ENCODE measurements at places on chromosomes 3 and 15. TPM values are rescaled to one million over a fixed set of nuclear protein-coding genes. Genes with fewer than 3 reads are reported as not detected.

- peaks cover 15% of the 10 kb centered on the region for H3K36me3 ChIP-seq
- no peak overlapping the region for H3K27ac ChIP-seq
- H3K4me3 ChIP-seq, result peak overlapping the region; percentile 96
- DNase-seq, result no peak
- H3K4me1 ChIP-seq, result peaks cover 50% of the 10 kb centered on the region
Observed at GRCh38 chr15:40563426-40563825, 1.4 kb downstream of the CCDC32 start.

DNA sequence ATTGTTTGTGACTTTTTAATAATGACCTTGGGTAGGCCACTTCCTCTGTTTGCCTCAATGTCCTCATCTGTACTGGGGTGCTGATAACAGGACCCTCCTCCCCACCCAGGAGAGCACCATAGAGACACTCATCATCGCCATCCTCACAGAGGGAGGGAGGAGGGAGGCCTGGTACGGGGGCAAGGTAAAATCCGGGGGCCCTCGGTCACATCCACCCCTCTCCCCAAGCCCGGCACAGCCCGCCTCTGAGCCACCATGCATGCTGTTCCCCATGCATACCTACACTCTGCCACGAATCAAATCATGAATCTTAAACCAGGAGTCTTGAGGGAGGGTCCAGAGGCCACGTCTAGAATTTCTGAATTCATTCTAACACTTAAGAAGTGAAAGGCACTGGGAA, 74.9 kb upstream of the IQSEC1 start:
- H3K36me3 ChIP-seq, result no peaks in the 10 kb centered on the region
- no peak for DNase-seq
- H3K27me3 ChIP-seq, result no peaks in the 10 kb centered on the region
- peaks cover 5% of the 10 kb centered on the region for H3K4me1 ChIP-seq
- H3K27ac ChIP-seq, result no peak overlapping the region

Gene LIPC
- total RNA-seq, result 0.30 TPM

DNA sequence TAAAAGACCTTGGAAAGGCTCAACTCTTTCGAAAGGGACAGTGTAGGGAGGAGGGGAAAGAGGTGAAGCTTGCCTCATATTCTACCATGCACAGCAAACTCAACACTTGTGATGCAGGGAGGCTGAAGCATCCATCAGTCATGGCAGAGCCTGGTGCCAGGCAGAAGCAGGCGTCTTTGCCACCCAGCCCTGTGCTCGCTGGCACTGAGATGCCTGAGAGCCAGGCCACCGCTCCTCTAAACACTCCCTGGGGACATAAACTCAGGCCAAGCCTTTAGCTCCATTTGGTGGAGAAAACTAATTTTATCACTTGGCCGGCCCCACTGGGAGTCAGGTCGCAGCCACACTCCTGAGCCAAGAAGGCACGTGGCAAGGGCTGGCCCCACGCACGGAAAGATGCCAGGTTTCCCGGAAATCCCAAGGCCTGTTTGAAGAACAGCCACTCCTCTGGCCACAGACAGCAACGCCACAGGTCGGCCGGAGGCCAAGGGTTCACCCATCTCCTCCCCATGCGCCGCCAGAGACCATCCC, 30.7 kb downstream of the XXYLT1 start:
- H3K27ac ChIP-seq, result no peak overlapping the region
- no peaks in the 10 kb centered on the region for H3K27me3 ChIP-seq
- H3K4me1 ChIP-seq, result no peaks in the 10 kb centered on the region
- no peak for DNase-seq

- H3K27ac ChIP-seq, result no peak overlapping the region
- H3K36me3 ChIP-seq, result peaks cover 26% of the 10 kb centered on the region
- no peaks in the 10 kb centered on the region for H3K4me1 ChIP-seq
Observed at GRCh38 chr15:34085746-34086145, 15.9 kb downstream of the EMC7 start.

Gene MYRIP
- not detected for total RNA-seq

Gene SNAPC5
- total RNA-seq, result 30.1 TPM
